Right lung (tissue), 10 donors: ENCODE measurements at places on chromosomes 12 and 14. TPM values are rescaled to one million over a fixed set of nuclear protein-coding genes. Genes with fewer than 3 reads are reported as not detected.

Gene SLC16A7
- polyA plus RNA-seq = 3.6 TPM

Gene MYF5
- polyA plus RNA-seq = 0.12 TPM

Gene CLEC2B
- polyA plus RNA-seq = 30.8 TPM

Gene MANSC4
- polyA plus RNA-seq = 0.29 TPM

Gene LALBA
- not detected for polyA plus RNA-seq

Gene TAS2R43
- polyA plus RNA-seq = 0.46 TPM

Gene SLC38A4
- 4.2 TPM for polyA plus RNA-seq

Gene RAD51AP1
- polyA plus RNA-seq = 50.1 TPM

Gene MGAT4C
- polyA plus RNA-seq = 1.8 TPM

Gene TSPAN19
- 1.9 TPM for polyA plus RNA-seq

Gene KLHL33
- 0.23 TPM for polyA plus RNA-seq
